ENCODE measurements at places on chromosomes 5 and 9.

DNA sequence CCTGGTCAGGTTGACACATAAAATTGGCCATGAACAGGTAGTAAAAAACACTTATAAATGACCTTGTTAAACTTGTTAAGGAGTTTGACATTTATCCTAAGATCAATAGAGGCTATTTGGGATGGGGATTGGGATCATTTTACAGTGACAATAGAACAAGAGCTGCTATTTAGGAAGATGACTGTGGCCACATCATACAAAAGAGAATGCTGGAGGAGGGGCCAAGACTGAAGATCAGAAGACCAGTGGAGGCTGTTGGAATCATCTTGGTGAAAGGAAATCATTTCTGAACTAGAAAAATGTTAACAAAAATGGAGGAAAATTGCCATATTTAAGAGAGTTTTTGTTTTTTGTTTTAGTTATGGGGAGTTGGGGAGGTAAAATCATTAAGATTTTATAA is 304.8 kb upstream of the TLE4 start:
- DNase-seq: no peak

DNA sequence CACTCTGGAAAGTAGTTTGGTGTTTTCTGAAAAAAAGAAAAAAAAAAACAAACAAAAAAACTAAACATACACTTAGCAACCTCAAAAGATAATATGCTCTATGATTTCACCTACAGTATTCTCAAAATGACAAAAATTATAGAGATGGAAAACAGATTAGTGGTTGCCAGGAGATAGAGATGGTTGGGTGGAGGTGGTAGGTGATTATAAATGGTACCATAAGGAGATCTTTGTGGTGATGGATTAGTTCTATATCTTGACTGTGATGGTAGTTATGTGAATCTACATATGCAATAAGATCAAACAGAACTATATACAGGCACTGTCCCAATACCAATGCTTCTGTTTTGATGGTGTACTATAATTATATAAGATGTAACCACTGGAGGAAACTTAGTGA is 32.0 kb downstream of the PTBP3 start:
- no peak for DNase-seq

- DNase-seq: no peak
Measured at GRCh38 chr5:142777099-142777498, 6.9 kb downstream of the ARHGAP26 start.

DNA sequence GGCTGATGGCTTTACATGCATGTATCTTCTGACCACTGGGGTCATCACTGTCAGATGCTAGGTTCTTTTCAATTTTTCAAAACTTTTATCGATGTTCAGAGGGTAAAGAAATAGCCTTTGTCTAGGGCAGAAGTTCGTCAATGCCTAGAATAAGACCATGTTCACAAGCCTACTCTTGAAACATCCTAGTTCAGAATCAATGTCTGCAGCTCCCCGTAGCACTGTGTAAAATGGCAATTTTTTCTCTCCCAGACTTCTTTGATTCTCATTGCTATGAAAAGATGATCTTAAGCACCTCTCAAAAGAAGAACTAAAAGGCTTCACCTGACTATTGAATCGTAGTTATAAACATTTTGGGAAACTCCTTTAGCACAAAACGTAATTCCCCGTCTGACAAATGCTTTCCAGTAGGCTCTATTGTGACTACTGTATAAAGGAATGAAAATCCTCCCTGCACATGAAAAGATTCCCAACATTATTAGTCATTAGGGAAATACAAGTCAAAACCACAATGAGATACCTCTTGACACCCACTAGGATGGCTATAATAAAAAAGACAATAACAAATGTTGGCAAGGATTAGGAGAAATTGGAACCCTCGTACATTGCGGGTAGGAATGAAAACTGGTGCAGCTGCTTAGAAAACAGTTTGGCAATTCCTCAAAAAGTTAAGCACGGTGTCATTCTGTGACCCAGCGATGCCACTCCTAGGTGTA is 263.5 kb downstream of the ARHGAP26 start:
- no peak for DNase-seq

All from T1000 (cell line).